ENCODE measurements at places on chromosomes 3 and 15.
A peak's percentile ranks its signal among the peaks of the same experiment; 100 is the strongest.

DNA sequence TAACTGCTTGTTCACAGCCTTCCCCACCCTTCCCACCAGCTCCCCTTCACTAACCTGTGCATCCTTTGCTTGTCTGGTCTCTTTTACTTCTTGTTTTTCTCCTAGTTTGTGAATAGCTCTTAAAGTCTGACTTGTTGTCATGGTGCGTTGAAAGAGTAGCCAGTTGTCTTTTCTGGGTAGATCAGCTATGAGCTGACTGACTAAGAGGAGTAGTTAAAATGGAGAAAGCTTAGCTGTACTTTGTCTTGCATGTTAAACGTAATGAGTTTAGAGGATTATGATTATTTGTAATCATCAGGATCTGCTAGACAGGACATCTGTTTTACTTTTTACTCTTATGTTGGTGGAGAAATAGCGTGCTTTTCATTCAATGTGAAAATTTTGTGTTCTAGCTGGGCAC lies 35.9 kb downstream of the ATP2C1 start:
- no peak for DNase-seq

- DNase-seq, result no peak
Measured at GRCh38 chr3:24679429-24679828, 184.8 kb upstream of the THRB start.

DNA sequence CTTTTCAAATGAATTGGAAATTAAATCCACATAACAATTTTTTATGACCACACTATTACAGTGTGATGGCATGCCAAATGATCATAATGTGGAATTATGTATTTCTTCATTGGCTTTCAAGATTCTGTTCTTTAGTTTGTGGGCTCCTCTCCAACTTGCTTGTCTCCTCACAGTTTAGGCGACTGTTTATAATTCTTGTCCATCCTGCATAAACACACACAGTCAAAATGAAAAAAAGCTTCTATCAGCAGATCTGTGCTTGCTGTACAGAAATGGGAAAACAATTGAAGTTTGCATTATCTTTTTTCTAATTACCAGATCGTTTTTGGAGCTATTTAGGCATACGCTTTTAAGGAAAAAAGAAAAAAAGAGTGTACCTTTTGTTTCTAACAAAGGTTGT lies 37.0 kb downstream of the OPA1 start:
- no peak for DNase-seq

GRCh38 chr3:187811585-187812250 lies 66.5 kb upstream of the BCL6 start:
- DNase-seq, result peak; percentile 78

DNA sequence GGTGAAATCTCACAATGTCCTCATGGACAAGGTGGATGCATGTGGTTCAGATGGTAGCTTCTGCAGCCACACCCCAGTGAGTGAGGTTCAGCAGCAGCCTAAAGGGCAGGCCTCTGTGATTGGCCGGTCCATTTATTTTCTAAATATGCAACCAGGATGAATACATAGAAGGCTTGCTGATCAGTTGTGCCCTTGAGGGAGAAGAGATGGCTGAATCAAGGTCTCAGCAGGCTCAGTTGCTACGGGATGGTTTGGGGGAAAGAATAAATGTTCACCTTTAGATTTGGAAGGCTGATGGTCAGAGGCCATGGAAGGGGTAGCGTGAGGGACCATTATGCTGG lies 53.7 kb upstream of the FGD5 start:
- DNase-seq, result no peak

DNA sequence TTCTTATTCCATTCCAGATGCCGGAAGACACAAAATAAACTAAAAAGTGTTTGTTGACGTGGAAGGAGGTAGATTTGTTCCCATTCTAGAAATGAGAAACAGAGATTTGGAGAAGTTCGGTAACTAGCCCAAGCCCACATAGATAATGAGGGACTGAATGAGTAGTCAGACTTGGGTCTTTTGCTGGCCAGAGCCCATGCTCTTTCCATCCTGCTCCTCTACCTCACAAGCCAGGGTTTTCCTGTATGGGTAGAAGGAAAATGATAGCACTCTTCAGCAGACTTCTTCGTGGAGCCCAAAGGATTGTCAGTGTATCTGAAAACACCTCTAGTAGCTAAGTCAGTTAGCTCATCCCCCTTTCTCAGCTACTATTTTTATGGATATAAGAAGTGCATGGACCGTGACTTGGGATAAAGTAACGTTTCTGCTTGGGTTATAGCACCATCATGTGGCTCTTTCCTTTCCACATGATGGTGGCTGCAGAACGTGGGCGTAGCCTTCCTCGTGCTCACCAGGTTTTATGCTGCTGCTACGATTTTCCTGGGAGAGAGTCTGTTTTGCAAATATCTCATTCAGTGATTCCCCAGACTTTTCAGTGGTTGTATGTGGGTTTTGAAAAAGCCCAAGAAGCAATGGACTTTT lies 84.6 kb downstream of the DGKG start:
- no peak for DNase-seq

GRCh38 chr15:78691167-78691850 lies 50.3 kb upstream of the CHRNB4 start:
- DNase-seq, result no peak

DNA sequence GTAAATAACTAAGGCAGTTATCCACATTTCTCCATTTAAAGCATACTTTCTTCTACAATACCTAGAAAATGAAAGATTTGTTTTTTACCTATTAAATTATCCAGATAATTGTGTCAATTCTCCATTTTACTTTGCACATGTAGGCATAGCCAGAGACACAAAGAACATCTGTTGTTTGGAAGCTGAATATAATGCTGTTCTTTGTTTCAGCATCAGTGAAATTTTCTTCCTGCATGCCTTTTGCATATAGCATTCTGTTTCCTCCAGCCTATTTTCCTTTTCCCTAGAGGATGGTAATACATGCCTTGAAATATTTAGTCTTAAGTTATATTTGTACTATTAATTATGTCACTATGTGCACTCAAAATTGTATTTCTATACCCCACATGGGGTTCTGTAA lies 233.7 kb downstream of the CNTN6 start:
- no peak for DNase-seq

DNA sequence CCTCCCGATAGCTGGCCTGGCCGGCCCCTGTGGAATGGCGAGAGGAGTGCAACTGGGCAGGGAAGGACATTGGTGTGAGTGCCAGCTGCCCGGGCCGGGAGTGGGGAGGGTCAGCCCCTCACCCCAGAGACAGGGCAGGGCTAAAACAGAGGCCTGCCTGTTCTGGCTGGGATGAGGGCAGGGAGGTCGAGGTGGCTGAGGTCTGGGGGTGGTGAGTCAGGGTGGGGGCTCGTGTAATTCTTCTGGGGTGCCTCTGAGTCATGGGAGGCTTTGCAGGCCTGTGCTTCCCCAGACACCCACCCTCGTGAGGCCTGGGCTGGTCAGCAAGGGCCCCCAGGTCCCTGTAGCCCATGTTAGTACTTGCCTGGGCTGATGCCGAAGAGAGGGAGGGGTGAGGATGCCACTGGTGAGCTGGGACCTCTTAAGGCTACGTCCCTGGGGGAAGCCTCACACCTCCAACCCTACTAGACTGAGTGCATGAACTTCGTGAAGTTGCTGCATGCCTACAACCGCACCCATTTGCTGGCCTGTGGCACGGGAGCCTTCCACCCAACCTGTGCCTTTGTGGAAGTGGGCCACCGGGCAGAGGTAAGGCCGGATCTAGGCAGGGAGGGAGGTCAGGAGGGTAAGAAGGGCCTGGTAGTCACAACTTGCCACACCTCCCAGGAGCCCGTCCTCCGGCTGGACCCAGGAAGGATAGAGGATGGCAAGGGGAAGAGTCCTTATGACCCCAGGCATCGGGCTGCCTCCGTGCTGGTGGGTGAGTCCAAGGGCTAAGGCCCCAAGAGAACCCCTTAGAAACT lies 1.7 kb downstream of the SEMA3B start:
- DNase-seq, result no peak

DNA sequence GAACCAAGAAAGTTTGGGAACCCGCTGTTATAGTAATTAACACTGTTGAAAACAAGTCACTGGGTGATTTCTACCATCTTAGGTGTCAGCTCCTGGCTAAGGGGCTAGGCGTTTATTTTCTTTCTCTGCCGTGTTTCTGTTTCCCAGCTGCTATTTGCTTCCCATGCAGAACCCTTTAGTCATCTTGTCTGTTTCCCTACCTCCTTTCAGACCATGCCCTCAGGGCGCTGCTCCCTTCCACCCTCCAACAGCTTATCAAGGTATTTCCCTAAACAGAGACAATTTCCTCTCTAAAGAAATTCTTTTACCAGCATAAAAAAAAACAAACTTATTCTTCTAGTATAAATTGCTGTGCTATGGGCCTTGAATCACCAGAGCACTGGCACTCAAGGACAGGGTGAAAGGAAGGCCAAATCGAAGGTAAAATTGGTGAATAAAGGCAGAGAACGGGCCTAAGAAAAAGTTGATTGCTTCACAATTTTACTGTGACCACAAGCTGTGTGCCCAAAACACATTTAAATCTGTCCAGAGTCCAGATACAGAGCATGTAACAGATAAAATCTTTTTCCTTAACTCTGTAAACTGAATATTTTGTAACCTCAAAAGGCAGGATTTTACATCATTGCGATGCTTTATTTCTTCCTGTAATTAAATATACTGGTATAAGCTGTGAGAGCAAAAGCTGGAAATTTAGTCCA lies 319.2 kb downstream of the ZNF621 start:
- no peak for DNase-seq

GRCh38 chr3:115713284-115713683 lies 90.0 kb downstream of the GAP43 start:
- no peak for DNase-seq

GRCh38 chr3:175601521-175601920 lies 742.4 kb downstream of the NAALADL2 start:
- no peak for DNase-seq

GRCh38 chr3:33989229-33989628 lies 190.8 kb downstream of the PDCD6IP start:
- DNase-seq, result no peak

DNA sequence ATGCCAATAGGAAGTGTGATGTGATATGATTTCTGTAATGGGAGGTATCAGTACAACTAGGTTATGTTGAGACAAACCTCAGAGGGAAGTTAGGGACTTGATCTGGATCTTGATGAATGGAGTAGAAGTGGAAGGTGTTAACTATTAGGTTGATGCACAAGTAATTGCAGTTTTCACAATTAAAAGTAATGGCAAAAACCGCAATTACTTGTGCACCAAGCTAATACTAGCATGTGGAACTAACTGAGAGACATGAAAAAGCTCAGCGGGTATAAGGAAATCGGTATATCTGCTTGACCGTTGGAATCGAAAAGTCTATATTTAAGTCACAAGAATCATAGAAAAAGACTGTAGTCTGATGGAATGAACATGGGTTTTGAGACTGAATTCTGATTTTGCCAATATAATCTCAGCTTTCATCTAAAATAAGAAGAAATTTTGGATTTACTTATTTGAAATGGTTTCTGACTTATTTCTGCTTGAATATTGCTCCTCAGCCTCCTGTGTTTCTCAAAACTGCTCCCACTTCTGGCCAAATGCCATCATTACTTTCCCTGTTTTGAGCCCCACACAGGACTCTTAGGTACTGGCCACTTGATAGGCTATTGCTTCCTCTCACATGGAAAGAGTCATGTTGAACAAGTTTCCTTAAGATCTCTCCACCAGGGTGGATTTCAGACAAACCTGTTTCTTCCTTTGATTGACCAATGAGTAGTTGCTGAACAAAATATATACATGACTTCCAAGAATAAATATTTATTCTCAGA lies 271.5 kb upstream of the COL8A1 start:
- DNase-seq, result no peak

- DNase-seq, result no peak
Measured at GRCh38 chr3:126758026-126758425, 54.0 kb downstream of the CHCHD6 start.

GRCh38 chr3:161443921-161444693 lies 52.5 kb upstream of the OTOL1 start:
- DNase-seq, result no peak

- no peak for DNase-seq
Measured at GRCh38 chr3:149619136-149619535, 38.7 kb downstream of the WWTR1 start.

GRCh38 chr15:77476995-77477394 lies 56.3 kb downstream of the HMG20A start:
- DNase-seq, result no peak

DNA sequence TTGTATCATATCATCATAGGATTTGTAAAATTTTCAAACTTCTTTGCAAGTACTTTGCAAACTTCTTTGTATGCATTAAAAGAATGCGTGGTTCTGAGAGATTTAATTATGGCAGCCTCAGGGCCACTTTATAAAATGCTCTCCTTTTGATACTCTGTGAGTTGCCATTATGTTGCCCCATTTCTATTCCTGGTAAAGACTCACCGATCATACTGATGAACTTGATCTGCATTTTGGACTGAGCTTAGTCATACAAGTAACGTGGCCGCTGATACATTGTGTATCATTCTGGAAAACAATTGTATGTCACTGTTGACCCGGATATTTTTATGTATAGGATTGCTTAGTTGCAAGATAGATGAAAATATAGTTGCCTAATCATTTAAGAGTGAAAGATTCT lies 38.8 kb downstream of the AKAP13 start:
- DNase-seq, result no peak

DNA sequence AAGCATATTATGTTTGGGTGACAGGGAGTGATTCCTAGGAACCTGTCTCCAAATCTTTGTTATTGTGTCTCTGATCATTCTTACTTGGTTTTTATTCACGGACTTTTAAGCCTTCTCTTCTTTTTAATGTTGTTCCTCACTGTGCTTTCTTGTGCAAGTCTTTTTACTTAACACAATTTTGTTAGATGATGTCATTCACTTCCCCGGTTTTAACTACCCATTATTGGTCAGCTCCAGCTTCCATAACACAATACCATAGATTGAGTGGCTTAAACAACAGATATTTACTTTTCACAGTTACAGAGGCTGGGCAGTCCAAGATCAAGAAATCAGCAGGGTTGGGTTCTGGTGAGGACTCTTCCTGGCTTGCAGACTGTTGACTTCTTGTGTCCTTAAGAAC lies 436.3 kb upstream of the CBLB start:
- no peak for DNase-seq

GRCh38 chr15:93477188-93477587 lies 388.2 kb upstream of the RGMA start:
- no peak for DNase-seq

- DNase-seq, result no peak
Measured at GRCh38 chr3:45659661-45660566, 29.3 kb upstream of the SACM1L start.

- DNase-seq, result no peak
Measured at GRCh38 chr3:149486726-149487125, 12.2 kb downstream of the TM4SF4 start.

GRCh38 chr3:134810052-134810435 lies 15.0 kb downstream of the EPHB1 start:
- DNase-seq, result no peak

- DNase-seq, result no peak
Measured at GRCh38 chr3:43998836-43999727, 242.6 kb upstream of the TOPAZ1 start.

DNA sequence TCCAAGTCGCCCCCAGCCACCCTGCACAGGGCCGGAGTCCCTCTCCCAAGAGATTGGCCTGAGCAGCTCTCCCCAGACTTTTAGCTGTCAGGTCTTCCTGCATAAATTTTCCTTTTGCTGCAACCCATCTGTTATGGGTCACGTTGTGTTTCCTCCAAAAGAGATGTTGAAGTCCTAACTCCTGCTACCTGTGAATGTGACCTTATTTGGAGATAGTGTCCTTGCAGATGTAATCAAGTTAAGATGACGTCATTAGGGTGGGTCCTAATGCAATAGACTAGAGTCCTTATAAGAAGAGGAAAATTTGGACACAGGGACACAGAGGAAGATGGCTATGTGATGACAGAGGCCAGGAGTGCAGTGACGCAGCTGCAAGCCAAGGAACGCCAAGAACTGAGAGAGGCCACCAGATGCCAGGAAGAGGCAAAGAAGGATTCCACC lies 13.2 kb upstream of the SLC6A6 start:
- no peak for DNase-seq
